ENCODE measurements at places on chromosomes 2 and 18. TPM values are rescaled to one million over a fixed set of nuclear protein-coding genes. Genes with fewer than 3 reads are reported as not detected.

ASPRV1 gene
- 1.2 TPM for total RNA-seq

SLC14A1 gene
- total RNA-seq: 9.8 TPM

AOX1 gene
- 8.5 TPM for total RNA-seq

GRCh38 chr2:149799013-149799705, 211.6 kb upstream of the MMADHC start:
- DNase-seq: no peak

ZNF521 gene
- 38.8 TPM for total RNA-seq

- DNase-seq: no peak
Measured at GRCh38 chr18:56067969-56068671, 480.1 kb upstream of the TCF4 start.

LTBP1 gene
- total RNA-seq: 103 TPM

DNA sequence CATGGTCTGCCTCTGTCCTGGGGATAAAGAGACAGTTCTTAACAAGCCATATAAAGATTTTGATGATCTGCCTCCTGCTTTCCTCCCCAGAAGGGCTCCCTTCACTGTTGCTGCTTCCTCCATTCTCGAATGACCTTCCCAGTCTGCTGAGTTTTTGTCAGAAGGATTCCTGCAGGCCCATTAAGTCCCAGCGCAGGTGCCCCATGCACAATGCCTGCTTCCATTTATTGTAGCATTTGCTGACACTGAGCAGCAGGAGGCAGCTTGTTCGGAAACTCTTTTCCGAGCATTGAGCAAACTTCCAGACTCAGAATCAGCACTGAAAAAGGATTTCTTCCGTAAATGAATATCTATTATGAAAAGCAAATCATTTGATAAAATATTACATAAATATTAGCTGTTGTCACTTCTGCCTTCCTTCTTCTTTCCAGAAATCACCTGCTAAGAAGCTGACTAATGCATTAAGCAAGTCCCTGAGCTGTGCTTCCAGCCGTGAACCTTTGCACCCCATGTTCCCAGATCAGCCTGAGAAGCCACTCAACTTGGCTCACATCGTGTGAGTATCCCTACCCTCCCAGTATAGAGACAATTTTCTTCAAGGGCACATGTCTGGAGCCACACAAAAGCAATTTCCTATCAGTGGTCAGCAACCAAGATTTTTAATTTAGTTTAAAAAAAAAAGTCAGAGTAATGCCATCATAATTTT, 110.4 kb downstream of the DTNA start:
- DNase-seq: no peak

DNA sequence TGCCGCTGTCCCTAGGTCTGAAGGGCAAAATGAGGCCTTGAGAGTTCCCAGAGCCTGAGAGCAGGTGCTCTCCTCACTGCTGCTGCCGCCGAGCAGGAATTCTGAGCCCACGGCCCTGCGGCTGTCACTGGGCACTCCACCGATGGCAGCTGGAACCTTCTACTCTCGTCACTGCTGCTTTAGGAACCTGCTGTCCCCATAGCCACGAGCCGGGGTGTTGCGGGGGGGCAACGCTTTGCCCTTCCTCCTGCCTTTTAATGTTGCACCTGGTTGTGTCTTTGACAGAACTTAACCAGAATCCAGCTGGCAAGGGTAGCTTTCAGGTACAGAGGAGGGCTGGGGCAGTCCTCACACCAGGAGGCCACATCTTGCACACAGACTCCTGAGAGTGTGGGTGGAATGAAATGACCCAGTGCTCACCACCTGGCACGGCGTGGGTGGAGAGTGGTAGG, 32.3 kb downstream of the NCK2 start:
- no peak for DNase-seq

GRCh38 chr18:54506516-54507261, 84.4 kb upstream of the DYNAP start:
- DNase-seq: no peak

DNA sequence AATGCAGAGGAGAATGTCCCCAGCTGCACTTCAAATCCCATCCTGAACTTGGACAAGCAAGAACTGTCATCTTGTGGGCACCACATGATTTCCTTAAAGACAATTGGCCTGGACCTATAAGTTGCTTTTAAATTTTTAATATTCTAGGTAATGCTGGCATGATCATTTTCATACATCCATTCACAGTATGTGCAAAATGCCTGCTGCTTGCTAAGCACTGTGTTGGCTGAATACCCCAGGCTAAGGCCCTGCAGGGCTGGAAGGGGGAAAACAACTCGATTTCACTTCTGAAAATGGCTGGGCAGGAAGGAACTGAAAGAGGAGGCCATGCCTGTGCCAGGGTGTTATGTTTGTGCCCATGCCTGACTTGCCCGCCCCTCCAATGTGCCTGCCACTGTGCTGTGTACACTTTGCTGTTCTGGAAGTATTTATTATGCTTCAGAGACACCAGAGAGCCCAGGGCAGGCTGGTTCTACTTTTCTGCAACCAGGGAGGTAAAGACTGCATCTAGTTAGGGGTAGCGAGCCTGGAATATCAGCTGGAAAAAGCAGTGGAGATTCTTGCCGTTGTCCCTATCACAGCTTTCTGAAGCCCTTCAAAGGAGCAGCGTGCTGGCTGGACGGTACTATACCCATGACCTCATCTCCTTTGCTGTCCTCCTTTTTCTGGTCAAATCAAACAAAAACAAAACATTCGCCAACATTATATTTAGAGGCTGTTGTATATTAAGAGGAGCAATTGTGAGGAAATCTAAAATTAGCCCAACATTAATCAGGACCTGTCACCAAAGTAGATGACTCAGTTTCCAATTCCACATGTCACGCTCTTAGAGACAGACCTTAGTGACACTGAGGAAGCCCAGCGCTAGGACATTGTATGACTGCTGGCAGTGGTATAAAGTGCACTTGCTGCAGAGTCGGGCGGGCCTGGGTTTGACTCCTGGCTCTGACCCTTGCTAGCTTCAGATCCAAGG, 158.1 kb downstream of the DDX1 start:
- no peak for DNase-seq

GRB14 gene
- total RNA-seq: 19.5 TPM

HSPE1 gene
- total RNA-seq: 153 TPM

GRCh38 chr2:62145478-62146100, 50.3 kb upstream of the B3GNT2 start:
- no peak for DNase-seq

DNA sequence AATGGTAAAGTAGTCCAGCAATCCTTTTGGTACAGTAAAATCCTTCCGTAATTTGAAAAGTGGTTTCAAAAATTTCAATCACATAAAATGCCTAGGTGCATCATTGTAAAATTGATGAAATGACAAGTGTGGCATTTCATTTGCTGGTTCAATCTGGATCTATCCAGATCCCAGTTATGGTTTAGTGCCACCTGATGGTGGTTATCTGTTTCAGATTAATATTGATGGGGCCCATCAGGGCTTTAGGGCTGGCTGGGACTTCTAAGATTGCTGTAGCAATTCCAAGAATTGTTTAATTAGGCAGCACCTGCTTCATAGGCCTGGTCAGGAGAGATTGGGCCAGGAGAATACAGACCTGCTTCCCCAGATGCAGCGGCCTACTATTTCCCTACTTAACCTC, 55.5 kb upstream of the PIK3C3 start:
- no peak for DNase-seq

DNA sequence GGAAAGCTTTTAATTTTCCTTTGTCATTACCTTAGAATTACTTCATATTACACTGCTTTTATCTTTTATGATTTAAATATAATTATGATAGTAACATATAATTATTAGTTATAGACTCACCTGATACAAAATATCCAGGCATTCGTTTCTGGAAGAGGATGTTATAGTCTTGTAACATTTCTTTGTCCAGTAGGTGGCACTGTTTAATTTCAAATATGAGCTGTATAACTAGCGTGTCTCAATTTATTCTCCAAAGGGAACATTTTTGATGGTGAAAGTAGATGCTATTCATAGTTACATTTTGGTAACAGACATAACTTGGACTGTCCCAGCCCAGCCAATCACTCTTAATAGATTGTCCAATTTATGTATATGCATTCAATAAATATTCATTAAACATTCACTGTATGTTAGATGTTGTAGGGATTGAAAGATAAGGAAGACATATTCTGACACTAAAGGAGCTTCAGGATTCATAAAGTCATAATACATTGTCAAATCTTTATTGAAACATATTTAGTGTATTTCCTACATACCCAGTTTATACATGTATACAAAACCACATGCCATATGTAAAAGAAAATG, 19.2 kb downstream of the DAW1 start:
- no peak for DNase-seq

LIMS4 gene
- 1.4 TPM for total RNA-seq

GRCh38 chr18:23142251-23142929, 7.1 kb downstream of the CABLES1 start:
- no peak for DNase-seq

DNA sequence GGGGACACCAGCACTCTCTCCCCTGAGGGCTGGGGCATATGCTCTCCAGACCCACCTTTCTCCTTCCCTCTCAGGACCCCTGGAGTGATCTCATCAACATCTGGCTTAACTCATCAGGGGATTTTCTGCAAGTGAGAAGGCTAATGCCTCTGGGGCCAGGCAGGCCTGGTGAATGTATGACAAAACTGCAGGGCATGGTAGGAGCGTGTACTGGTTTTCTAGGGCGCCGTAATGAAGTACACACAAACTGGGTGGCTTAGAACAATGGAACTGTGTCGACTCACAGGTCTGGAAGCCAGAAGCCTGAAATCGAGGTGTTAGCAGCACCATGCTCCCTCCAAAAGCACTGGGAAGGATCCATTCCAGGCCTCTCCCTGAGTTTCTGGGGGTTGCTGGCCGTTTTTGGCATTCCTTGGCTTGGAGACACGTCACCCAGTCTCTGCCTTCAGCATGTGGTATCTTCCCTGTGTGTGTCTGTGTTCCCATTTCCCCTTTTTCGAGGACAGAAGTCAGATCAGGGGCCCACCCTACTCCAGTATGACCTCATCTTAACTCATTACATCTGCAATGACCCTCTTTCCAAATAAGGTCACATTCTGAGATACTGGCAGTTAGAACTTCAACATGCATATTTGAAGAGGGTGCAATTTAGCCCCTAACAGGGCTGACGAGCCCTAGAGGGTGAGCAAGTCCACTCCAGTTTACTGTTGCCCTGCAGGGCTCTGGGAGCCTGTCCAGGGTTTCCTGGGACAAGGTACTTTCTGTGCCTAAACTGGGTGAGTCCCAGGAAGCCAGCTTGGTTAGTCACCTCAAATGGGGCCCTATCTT, 45.5 kb upstream of the CAB39 start:
- no peak for DNase-seq

DNA sequence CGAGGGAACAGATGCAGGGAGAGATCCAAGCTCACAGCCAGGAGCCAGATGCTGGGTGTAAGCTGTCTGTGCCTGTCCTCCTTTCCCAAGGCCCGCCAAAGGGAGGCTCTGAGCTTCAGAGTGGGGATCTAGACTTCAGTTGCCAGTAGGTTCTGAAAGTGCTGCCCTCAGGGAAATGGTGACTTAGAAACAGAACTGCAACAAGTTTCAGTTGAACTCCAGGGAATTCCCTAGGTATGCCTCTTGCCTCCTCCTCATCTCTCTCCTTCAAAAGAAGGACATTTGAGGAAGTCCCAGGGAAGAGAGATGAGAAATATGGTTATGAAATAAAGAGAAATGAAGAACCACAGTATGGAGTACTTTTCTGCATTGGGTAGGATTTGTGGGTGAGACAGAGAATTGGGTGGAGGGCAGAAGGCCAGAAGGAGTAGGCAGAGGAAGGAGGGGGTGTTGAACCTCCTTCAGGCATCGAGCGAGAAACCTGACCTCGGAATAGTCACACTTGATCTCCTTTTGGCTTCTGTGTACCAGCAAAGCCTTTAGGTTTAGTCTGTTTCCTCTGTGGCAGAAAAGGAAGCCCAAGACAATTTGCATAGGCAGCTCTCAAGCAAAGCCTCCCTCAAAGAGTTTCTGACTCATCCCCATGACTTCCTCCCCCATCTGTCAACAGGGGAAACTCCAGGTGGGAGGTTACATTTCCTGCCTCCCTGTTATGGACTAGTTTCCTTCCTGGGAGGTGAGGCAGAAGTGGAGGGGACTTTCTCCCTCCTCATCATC, 45.7 kb downstream of the QPCT start:
- DNase-seq: no peak

GRCh38 chr2:105377871-105378270, 21.0 kb downstream of the FHL2 start:
- no peak for DNase-seq

EEF1B2 gene
- 305 TPM for total RNA-seq

- peak; percentile 58 for DNase-seq
Measured at GRCh38 chr2:12702168-12703121, 14.3 kb upstream of the TRIB2 start.

GRCh38 chr2:189874586-189875320, 90.5 kb downstream of the PMS1 start:
- DNase-seq: no peak

- no peak for DNase-seq
Measured at GRCh38 chr2:132549935-132550670, 119.9 kb downstream of the LYPD1 start.

DNA sequence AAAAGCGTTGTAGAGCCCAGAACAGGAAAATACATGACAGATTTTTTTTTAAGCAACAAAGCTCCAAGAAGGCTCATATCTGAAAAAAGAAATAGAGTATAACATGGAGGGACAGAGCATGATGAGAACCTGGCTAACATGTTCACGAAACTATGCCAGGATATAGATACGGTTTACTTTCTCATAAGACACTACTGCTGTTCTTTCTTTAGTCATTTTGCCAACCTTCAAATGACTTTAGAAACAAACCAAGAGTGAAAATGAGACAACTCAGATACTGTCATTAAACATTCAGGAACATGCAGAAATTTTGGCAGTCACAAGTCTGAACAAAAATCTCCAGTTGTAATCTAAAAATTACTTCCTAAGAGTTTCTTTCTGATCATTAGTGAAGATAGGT, 14.3 kb downstream of the LPIN2 start:
- no peak for DNase-seq

DNA sequence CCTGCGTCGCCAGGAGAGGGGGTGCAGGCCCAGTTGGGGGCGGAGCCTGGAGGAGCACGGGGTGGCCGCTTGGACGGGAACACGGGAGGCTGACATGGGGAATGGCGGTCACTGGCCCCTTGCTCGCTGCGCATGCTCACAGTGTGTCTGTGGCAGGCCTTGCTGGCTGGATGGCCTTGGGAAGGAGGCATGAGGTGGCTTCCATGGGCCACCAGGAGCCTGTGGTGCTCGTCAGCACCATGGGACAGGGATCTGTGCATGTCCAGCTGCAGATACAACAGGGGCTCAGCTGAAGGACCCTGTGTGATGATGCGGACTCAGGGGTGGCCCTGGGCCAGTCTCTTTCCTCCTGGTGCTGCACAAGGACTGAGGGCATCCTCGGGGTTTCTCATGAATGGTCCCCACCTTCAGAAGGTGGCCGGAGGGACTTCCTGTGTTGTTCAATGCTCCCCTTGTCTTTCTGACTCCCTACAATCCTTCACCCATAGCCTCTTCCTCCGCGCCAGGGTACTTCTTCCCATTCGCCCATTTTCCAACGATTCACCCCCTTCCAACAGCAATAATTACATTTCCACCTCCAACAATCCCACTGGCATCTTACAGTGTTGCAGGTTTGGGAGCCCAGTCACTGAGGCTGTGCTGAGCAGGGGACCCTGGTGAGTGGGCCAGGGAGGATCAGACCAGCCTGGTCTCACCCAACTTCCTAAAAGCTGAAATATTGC, 3.4 kb upstream of the SP140L start:
- no peak for DNase-seq

SLC40A1 gene
- total RNA-seq: 86.9 TPM

TSHZ1 gene
- total RNA-seq: 13.3 TPM

FBXO15 gene
- total RNA-seq: 0.57 TPM

GRCh38 chr2:55163941-55164390, 68.1 kb downstream of the CLHC1 start:
- no peak for DNase-seq

All from right cardiac atrium (tissue), 5 donors.